ENCODE measurements at places on chromosomes 11 and 22.

DNA sequence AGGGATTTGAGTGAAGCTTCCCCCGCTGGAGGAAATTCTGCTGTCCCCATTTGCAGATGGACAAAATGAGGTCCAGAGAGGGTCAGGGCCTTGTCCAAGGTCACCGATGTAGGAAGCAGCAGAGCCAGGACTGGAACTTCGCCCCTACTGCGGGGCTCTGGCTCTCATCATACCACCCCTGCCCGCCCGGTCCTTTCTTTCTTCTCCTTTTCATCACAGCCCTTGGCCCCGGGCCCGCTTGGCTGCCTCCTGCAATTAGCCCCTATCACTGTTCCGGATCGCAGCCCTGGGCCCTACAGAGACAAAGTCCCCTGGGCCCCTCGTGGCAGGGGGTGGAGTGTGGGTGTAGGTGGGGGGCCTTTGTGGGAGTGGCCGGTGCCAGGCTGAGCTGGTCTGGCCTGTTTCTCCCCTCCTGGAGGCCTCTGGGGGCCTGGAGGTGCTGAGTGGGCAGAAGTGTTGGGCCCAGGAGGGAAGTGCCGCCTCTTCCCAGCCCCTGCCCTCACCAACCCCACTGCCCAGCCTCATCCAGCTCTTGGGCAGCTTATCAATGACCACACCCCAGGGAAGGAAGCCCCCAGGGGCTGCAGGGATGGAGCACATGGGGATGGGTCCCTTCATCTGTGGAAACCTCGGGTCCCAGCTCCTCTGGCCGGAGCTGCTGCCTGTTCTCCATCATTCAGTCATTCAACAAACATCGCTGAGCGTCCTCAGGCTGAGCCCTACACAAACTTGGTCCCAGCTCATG lies 3.4 kb downstream of the EMID1 start:
- DNase-seq, result no peak

- DNase-seq, result no peak
Observed at GRCh38 chr11:1822648-1823375, 12.0 kb upstream of the SYT8 start.

GRCh38 chr22:26783885-26784284 lies 126.5 kb downstream of the MIAT start:
- no peak for DNase-seq

- peak; percentile 5 for DNase-seq
Observed at GRCh38 chr22:32265882-32266767, 11.0 kb upstream of the SLC5A4 start.

DNA sequence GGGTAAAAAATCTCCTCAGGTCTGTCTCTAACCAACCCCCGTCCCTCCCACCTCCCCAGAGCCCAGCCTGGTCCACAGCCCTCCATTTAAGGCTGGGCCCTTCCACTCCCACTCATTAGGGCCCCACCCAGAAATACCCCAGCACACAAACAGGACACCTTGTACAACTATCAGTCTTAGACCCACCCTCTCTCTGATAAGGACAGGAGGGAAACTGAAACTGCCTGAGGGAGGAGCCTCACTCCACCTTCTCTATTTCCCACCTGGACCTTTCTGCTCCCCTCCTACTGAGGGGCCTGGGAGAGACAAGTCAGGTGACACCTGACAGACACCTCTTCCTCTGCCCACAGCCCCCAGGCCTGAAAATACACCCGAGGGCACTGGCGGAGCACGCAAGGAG lies 90.2 kb downstream of the PLEKHA7 start:
- no peak for DNase-seq

GRCh38 chr22:33354928-33355327 lies 296.7 kb upstream of the SYN3 start:
- no peak for DNase-seq

DNA sequence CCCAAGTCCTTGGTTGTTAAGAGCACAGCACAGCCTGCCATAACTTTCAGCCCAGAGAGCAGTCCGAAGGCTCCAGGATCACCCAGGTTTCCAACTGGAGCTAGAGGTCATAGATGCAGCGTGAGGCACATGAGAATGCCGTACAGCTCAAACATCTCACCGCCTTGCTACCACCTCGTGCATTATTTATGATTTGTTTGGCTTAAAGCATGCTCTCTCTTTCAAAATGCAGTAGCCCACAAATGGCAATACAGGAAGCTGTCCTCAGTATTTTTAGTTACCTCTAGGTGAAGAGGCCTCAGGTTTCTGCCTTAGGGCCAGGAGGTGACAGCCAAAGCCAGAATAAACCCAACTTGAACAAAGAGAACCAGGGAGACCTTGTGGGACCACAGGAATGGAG lies 14.4 kb downstream of the SCN3B start:
- DNase-seq, result no peak

DNA sequence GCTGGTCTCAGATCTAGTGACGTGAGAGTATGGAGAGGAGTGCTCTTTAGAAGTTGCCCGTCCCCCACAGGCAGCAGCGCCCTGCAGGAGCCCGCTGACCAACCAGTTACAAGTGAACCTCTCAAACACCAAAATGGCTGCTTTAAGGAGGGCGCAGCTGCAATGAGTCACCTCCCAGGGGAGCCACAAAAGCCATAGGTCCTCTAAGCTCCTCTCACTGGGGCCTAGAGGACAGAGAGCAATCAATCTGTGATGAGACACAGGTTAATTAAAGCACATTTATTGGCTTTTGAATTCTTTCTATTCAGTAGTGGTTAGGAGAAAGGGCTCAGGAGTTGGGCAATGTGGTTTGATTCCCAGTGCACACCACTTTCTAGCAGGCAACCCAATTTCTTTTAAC lies 15.5 kb upstream of the RAPSN start:
- DNase-seq, result peak; percentile 75

GRCh38 chr11:24271798-24272197 lies 225.1 kb upstream of the LUZP2 start:
- no peak for DNase-seq

- no peak for DNase-seq
Observed at GRCh38 chr11:72228229-72228843, 3.8 kb downstream of the INPPL1 start.

- DNase-seq, result no peak
Observed at GRCh38 chr11:69926376-69927050, 107.3 kb upstream of the FGF3 start.

DNA sequence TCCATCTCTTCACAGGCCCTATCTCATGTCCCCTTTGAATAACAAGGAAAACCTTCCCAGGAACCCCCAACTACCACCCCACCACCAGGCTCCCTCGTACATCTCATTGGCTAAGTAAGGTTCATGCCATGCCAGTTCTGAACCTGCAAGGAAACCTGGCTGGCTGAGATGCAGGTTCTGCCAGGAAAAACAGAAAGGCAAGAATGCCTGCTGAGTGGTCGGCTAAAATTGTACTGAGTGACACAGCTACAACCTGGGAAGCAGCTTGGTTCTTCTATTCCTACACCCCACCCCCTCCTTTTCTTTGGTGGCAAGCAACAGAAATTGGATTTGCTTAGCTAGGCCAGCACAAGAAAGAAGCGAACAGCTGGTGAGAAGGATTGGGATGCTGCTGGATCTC lies 36.1 kb upstream of the TSPAN18 start:
- DNase-seq, result no peak

GRCh38 chr22:47048123-47049077 lies 285.9 kb downstream of the TBC1D22A start:
- no peak for DNase-seq

- DNase-seq, result no peak
Observed at GRCh38 chr22:27488456-27489177, 312.9 kb downstream of the MN1 start.

DNA sequence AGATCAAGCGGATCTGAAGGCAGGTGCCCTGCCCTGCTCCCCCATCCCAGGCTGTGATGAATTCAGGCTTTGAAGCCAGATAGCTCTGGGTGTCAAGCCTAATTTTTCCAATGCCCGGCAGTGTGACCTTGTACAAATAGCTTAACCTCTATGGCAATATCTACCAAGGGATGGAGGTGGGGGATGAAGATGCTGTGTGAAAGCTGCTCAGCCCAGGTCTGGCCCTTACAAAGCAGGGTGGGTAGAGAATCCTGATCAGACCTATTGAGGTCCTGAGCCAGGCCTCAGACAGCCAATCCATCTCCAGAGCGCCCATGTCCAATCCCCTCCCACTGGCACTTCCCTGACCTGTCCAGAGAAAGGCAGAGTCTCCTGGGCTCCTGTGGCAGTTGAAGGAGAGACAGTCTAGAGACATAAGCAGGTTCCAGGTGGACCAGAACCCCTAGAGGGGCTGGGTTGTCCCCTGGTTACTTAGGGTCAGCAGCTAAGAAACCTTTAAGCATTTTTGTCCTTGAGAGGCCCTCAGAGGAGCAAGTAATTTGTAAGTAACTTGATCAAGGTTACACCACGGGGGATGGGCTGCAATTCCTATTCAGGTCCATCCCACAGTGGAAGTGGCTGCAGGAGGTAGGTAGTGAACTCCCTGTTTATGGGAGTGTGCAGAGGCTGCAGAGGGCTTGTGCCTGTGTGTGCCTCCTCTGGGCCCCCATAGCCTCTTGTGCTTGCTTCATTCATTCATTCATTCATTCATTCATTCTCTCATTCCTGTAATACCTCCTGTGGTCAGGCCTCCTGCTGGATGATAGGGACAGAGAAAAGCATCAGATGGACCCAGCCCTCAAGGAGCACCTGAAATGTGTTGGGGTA lies 10.4 kb downstream of the P2RY2 start:
- no peak for DNase-seq

- DNase-seq, result peak; percentile 61
Observed at GRCh38 chr11:62602141-62603071, 741 bp upstream of the MTA2 start.

DNA sequence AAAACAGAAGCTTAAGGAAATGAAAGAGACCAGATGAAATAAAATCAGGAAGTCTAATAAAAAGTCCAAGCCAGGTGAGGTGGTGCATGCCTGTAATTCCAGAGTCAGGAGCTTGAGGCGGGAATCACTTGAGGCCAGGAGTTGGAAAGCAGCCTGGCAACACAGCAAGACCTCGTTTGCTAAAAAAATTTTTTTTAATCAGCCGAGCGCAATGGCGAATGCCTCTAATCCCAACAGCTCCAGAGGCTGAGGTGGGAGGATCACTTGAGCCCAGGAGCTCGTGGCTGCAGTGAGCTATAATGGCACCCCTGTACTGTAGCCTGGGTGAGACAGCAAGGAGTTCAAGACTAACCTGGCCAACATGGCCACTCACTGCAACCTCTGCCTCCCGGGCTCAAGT lies 8.0 kb downstream of the RAB6A start:
- DNase-seq, result no peak

DNA sequence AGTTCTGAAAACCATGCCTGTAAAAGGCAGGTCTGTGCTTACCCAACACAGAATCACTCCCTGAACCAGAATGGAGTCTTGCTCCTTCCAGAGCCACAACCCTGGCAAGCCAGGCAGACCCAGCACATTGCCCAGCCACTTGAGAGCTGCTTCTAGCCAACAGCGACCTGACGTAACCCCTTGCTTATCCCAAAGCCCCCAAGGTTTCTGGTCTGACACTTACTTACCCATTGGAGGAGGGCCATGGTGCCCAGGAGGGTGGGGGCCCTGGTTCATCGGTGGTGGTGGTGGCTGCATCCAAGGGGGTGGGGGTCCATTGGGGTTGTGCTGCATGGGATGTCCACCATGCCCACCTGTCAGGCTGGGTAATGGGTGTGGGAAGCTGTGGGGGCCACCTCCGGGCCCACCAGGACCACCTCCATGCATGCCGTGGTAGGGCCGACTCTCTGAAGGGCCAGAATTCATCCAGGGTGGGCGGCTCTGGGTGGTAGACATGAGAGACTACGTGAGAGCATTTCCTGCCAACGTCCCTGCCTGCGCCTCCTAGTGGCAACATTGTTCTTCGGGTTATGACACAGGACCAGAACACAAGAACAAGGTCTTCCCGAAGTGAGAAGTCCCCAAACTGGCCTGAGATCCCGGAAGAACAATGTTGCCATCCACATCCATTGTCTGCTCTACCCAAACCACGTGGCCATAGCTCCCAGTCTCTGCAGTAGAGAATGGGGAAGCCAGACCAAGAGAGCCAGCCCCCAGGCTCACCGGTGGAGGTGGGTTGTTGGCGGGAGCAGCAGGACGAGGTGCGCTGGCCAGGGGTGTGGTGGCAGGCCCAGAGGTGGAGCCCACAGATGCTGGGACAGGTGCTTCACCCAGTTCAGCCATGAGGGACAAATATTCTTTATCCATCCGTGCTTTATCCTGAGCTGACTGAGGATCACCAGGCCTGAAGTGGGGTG lies 7.8 kb upstream of the PYGM start:
- no peak for DNase-seq

GRCh38 chr22:50573491-50574382 lies 4.5 kb downstream of the CPT1B start:
- DNase-seq, result no peak

GRCh38 chr11:65778431-65778900 lies 2.3 kb downstream of the AP5B1 start:
- DNase-seq, result no peak

- DNase-seq, result no peak
Observed at GRCh38 chr22:45617948-45618347, 53.7 kb upstream of the ATXN10 start.

GRCh38 chr22:40541300-40541699 lies 95.2 kb downstream of the MRTFA start:
- no peak for DNase-seq

DNA sequence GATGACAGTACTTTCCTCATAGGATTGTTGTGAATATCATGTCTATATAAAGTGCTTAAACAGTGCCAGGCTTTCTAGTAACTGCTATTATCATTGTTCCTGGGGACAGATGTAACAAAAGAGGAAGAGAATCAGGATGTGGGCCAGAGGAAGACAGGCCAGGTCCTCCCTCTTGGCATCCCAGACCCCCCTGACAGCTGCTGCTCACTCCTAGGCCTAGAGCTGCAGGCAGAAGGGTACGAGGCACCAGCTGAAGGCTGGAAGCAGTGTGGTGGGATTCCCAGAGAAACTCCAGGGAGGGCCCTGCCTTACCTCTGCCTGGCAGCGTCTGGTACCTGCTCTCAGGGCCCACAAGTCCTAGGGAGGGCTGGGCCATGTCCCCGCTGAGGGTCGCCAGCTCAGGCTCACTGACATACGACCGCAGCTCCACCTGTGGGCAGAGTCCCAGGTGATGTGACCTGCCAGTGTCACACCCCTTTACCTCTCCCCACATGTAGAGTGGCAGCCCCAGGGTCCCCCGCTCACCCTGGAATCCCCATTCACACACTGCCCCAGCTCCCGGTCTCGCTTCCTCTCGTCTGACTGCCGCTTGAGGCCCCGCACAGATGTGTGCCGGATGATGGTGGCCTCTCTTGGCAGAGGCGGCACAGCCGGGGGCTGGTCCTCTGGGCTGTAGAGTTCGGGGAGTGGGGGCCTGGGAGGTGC lies 52.2 kb downstream of the C11orf58 start:
- DNase-seq, result no peak

DNA sequence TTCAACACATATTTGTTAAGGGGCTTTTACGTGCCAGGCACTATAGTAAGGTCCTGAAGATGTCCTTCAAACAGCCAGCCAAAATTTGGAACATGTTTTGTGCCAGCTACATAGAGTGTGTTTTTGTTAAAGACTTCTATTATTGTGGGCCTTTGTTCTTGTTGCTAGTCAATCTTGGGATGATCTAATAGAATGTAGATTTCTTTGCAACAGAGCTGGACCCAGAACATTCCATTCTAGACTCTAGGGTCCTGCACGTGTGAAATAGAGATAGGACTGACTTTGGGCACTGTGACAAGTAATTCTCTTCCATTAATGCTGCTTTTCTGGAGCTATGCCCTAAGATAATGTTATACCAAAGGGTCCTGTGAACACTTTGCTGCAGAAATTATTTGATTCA lies 16.9 kb upstream of the IPO7 start:
- DNase-seq, result no peak
